ENCODE measurements at places on chromosomes 1 and 21.

DNA sequence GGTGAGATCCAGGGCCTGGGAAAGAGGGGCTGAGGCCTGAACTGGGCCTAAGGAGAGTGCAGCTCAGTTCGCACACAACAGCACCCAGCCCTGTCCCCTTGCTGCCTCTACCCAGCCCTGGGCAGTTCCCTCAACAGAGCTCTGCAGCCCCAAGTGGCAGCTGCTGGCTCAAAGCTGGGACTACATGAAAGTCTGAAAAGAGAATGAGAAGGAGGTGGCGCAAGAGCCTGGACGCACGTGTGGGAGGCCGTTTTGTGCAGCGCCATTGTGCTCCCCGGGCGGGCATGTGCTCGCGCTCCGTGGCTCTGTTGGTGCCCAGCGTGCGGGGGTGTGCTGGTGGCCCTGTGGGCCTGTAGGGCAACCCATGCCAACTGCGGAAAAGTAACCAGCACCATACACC is 10.3 kb downstream of the GPR37L1 start:
- DNase-seq: no peak

GRCh38 chr1:246138781-246139180 is 368.3 kb downstream of the SMYD3 start:
- no peak for DNase-seq

- DNase-seq: no peak
Measured at GRCh38 chr1:23836037-23836436, 10.8 kb upstream of the HMGCL start.

DNA sequence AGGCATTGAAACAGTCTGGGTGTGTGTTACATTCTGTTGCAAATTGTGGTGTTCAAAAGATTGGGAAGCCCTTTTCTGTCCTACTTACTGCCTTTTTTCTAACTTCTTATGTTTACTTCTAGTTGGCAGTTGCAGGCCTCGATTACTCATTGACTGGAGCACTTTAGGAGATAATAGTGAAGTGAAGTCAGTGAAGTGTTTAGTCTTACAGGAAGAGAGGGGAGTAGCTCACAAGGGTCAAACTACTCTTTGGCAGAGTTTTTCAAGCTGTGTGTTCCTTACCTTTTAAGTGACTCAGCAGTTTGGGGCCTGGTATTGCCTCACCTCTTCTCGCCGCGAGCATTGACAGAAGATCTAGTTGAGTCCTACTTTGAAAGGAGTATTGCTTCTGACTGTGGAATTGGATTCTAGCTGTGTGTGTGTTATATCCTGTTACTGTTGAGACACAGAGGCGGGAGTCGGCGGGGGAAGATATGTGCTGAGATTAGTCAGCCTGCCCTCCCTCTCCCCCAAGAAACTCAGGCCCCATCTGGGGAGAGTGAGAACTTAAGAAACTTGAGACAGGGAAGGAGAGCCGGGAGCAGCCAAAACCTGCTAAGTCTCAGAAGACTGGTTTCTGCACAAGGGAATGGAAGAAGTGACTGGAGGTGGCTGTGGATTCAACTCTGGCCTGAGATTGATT is 19.3 kb downstream of the AHCYL1 start:
- DNase-seq: no peak

DNA sequence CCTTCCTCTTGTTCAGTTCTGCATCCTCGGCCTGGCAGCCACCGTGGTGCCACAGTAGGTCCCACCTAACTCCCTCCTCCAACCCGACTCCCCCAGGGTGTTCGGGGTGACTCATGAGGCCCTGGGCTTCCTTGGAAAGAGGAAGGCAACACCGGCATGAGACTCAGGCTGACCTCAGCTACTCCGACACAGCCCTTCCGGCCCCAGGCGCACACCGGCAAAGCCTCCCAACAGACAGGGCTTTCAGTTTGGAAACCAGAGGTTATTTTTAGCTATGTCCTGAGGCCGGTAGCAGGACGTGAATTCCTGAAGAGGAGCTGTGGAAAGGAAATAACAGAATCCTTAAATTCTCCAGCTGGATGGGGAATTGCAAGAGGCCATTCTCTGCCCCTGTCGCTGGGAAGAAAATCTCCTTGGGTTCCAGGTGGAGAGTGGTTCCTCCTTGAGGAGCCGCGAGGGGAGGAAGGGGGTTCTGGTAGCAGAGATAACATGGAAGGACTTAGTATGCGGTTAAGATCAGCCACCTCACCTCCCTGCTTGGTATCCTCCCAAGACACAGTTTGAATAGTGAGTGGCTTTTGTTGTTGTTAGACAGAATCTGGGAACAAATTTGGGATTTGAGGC is 24.4 kb downstream of the PLXNA2 start:
- no peak for DNase-seq

DNA sequence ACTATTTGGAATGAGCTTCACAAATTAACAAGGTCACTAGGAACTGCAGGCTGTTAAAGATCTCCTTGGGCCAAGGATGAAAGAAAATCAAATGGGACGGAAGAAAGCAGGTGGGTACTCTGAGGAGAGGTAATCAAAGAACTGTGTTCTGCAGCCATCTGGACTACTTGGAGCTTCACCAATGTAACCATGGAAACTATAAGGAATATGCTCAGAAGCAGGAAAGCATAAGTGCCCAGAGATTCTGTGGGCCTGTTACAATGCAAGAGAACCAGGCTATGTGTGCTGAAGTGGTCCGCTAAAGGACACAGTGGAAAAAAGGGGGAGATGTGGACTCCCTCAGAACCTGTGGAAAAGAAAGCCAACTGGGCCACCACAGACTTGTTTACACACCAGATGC is 238.5 kb downstream of the PTGER3 start:
- no peak for DNase-seq

- no peak for DNase-seq
Measured at GRCh38 chr1:21755067-21755466, 27.9 kb downstream of the USP48 start.

DNA sequence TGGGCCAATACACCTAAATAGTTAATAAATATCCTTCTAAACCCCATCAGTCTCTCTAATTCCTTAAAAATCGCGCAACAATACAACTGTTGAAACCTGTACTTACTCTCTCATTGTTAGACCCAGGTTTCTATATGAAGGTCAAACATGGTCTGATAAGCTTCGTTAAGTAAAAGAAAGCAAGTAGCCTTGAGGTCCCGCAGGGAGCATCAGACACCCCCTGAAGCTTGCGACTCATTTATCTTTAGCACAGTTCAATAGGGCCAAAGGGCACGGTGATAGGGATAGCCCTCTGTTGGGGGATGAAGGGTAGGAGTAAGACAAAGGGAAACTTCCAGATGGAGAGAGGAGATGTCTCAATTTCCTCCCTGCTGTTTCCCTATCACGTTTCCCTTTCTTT is 27.3 kb upstream of the THEM4 start:
- DNase-seq: no peak

DNA sequence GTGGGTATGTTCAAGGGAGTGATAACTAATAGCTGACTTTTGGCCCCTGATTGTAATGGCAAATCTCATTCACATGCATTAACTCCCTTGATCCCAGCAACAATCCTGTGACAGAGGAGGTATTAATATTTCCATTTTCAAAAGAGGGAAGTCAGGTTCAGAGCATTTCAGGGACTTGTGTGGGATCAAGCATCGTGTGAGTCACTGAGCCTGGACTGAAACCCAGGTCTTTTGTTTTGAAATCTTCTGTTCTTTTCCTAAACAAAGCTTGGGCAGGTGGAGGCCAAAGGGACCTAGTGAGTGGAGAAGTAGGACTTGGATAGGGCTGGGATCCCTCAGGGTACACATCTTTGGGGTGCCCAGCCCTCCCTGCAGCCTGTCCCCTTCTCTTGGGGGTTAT is 37.9 kb downstream of the ETNK2 start:
- no peak for DNase-seq

DNA sequence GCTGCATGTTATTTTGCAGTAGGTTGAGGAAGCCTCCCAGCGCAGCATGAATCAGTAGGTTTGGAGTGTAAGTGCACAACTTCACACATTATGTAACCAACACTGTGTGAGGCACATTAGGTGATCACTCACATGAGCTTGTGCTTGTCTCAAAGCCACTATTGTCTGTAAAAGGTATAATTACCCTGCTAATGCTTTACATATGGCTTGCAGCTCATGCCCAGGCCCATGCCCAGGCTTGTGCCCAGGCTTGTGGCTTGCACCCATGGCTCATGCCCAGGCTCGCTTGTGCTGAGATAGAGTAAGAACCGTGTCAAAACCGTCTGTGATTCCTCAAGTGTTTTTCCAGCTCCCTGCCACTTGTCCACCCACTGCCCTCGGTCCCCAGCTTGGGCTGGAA is 596.3 kb downstream of the LTN1 start:
- no peak for DNase-seq

- no peak for DNase-seq
Measured at GRCh38 chr1:240652961-240653409, 41.0 kb upstream of the GREM2 start.

DNA sequence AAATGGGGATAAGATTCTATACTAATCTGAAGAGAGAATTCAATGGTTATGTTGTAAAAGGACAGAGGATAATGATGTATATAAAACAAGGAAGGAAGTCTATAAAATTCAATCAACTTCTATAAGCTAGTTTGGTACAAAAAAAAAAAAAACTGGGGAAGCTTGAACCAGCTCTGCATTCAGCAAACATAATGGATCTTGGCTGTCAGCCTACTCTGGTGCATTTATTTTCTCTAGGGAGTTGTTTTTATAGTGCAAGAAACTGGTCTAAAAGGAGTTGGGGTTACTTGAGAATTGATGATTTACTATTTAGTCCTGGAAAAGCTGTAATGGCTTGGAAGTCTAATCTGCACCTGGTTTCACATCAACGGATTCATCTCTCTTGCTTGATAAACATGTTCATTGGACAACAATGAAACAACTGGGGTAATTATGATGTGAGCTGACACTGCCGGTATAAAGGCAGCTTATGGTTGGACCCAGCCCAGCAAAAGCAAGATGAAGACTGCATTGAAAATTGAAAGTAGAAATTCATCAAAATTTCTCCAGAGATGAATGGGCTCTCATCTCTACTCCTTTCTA is 199.4 kb upstream of the NRIP1 start:
- DNase-seq: no peak

- DNase-seq: no peak
Measured at GRCh38 chr1:2228157-2228594, at the start of gene SKI. SKI (plus strand) TSS chr1:2228319; CDS start chr1:2228767, 448 bp downstream.

All from stimulated activated CD8-positive, alpha-beta memory T cell treated with anti-CD3 and anti-CD28 coated beads, Interleukin-7, amount 100 ng/mL, for 1 hour (primary cell).